Mammary epithelial cell (primary cell): ENCODE measurements at places on chromosomes 5 and 9. TPM values are rescaled to one million over a fixed set of nuclear protein-coding genes. Genes with fewer than 3 reads are reported as not detected.

Gene SPACA9
- polyA plus RNA-seq: 3.9 TPM

Gene IFNK
- not detected for polyA plus RNA-seq

Gene KDM4C
- polyA plus RNA-seq: 11.4 TPM

Gene SCGB3A2
- polyA plus RNA-seq: not detected

Gene SLC6A7
- not detected for polyA plus RNA-seq

Gene PCDHA9
- polyA plus RNA-seq: not detected

Gene PRXL2C
- polyA plus RNA-seq: 6.6 TPM

Gene SHOC1
- 0.01 TPM for polyA plus RNA-seq

Gene PCDHB13
- polyA plus RNA-seq: 0.16 TPM
